Fibroblast of the conjunctiva (primary cell): ENCODE measurements at places on chromosomes 4 and X.

DNA sequence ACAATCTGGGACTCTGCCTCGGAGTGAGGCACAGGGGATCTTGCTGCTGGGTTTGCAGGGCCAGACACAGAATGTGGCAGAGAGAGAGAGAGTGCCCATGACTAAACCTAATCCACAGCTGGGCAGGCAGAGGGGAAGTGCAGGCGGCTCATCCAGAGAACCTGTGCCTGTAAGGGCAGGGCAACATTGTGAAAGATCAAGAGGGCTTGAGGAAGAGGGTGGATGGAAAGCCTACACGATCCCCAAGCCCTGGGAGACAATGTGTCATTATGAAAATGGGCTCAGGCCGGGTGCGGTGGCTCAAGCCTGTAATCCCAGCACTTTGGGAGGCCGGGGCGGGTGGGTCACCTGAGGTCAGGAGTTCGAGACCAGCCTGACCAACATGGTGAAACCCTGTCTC, 40.6 kb upstream of the TENM3 start:
- no peak for DNase-seq

DNA sequence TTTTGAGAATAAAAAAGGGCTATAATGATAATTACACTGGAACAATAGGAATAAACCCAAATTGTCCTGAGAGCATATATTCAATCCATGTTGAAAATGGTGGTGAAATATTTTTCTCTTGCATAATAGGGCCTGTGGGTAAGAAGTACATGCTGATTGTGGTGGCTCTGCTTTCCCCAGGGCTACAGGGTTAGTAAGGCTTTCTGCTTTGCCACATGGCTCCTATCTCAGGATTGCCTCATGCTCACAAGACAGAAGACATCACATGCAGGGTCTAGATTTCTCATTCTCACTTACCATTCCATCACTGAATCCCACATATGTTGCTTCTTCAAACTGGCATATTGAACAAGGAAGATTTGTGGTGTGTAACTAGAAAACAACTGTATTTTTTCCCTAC, 12.4 kb upstream of the VEGFC start:
- peak; percentile 35 for DNase-seq

GRCh38 chrX:107678957-107679740, 50.8 kb downstream of the PRPS1 start:
- peak; percentile 78 for DNase-seq

DNA sequence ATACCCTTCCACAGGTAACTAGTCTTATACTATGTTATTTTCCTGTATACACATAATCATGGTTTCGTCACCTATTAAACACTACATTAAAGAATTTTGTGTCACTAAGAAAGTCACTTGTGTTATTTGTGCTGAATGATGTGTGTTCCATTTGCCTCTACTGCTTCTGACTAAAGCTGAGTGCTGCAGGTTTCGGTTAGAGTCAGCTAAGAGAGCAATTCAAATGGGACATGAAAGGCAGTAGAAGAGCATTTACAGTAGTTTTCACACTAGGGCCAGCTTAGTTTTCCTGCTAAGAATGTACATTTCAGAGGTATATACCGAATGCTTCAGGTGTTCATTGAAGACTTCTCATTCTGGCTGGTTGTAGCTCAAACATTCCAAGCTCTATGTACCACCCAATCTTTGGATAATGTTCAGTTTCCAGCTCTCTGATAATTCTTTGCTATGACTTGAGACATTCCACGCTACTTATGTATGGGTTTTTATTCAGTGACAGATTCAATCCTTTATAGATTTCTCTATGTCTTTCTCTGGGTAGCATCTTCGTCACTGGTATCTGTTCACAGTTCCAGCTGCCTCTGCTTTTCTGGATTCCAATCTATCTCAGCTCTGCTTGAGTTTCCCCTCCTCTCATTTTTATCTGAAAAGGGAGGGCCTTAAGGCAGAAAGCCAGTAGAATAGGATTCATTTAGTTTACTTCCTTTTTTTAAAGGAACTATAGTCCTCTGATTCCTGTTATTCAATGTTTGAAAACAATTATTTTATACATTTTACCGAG, 164.4 kb downstream of the CXXC4 start:
- no peak for DNase-seq

- DNase-seq: no peak
These were observed 92.7 kb downstream of the AFF2 start for GRCh38 chrX:148593146-148593545.

DNA sequence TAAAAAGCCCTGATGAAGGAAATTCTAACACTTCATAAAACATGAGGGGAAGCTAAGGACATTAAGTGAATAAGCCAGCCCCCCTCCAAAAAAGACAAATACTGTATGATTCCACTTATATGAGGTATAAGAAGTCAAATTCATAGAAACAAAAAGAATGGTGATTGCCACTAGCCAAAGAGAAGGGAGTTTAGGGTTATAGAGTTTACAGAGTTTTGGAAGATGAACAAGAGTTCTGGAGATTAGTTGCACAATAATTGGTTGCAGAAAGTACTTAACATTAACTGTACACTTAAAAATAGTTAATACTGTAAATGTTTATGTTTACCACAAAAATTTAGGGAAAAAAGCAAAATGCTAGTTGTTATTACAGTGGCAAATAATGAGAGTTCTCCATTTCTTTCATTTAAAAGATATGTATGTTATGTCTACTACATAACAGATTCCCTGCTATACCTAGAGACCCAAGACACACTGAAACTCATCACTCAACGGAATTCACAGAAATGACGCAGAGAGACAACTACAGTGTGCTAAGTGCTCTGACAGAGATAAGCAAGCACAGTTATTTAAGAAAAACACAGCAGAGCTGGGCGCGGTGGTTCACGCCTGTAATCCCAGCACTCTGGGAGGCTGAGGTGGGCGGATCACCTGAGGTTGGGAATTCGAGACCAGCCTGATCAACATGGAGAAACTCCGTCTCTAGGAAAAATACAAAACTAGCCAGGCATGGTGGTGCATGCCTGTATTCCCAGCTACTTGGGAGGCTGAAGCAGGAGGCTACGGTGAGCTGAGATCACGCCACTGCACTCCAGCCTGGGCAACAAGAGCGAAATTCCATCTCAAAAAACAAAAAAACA, 37.2 kb downstream of the EIF4E start:
- DNase-seq: no peak

- DNase-seq: no peak
These were observed 236.9 kb upstream of the PRKX start for GRCh38 chrX:3950373-3950772.

GRCh38 chrX:144716187-144716586, 531.1 kb upstream of the SPANXN1 start:
- DNase-seq: no peak
